Activated CD8-positive, alpha-beta T cell treated with anti-CD3 and anti-CD28 coated beads, Interleukin-2, amount 10 ng/mL, durations not matched to agents 7 days and 5 days (primary cell): ENCODE measurements at places on chromosomes 12 and 14. TPM values are rescaled to one million over a fixed set of nuclear protein-coding genes. Genes with fewer than 3 reads are reported as not detected.

DNA sequence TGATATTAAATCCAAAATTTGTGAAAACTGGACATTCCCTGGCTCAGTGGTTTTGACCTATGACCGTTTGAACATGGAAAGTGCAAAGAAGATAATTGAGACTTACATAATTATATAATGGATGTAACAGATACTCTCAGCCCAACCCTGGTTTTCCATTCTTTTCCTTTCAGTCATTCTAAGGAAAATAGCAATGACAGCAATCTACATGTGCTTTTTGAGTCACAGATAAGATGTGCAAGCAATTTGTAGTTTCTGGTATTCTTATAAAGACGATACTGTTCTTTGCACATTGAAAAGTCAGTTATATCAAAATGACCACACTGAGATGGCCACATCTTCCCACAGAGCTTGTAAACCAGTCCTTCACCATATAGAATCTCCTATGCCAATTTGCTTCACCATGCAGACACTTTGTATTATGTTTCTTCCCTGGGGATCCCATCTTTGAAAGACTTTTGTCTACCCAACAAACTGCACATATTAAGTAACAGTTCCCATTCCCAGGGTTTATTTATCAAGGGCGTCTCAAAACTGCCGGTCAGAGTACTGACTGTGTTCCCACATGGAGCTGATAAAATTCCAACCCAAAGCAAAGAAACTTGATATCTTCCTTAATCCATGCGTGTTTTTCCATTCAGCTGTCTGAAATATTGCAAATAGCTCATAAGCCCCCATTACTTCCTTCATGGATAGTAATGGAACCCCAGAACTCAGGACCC, 34.8 kb downstream of the PLXNC1 start:
- no peak for DNase-seq
- H3K36me3 ChIP-seq = peaks cover 52% of the 10 kb centered on the region
- no peak overlapping the region for H3K4me3 ChIP-seq
- H3K27ac ChIP-seq = no peak overlapping the region

DNA sequence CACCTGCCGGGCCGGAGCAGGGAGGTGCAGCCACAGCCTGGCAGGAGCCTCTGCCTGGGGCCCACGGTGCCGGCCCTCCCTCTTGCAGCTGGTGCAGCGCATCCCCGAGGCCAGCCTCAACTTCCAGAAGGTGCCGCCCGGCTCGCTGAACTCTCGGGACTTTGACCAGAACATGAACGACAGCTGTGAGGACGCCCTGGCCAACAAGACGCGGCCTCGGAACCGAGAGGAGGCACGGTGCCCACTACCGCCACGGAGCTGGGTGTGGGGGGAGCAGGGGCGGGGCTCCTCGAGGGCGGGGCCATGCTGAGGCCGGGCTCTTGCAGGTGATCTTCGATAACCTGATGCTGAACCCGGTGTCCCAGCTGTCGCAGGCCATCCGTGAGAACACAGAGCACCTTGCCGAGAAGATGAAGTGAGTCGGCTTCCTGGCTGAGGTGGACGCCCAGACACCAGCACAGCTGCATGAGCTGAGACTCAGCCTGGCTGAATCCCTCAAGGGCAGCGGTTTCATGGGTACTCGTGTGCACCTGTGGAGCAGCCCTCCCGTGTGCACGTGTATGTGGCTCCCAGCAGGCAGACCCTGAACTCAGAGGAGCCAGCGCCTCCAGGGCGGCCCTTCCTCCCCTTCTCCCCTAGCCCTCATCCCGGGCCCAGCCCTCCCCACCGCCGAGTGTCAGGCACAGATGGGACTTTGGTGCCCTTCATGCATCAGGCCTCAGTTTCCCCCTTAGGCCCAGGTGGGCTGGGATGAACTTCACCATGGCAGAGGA, 28.6 kb downstream of the CEP170B start:
- no peak overlapping the region for H3K27ac ChIP-seq
- no peaks in the 10 kb centered on the region for H3K4me1 ChIP-seq
- no peak overlapping the region for H3K4me3 ChIP-seq

DTX1 gene
- total RNA-seq = not detected

DNA sequence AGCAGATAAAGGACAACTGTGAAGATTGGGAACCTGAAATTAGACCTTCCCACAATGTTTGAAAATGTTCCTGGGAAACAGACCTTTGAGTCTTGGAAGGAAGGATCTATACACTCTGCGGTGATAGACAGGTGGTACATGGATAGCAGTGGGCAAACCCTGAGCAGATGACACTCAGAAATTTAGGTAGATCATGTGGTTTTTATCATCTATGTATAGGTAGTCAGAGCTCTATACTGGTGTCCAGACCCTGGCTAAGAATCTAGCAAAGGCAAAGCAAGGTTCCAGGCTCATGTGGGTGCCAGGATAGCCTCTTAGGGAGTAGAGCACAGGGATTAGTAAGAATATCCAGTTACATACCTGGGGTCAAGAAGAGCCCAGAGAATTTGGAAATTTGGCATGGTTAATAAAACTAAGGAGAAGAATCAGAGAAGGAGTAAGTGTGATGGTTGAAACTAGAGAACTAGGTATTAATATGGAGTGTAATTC, 331.2 kb upstream of the FBXO33 start:
- H3K4me3 ChIP-seq = peak overlapping the region; percentile 33
- DNase-seq = no peak
- no peaks in the 10 kb centered on the region for H3K36me3 ChIP-seq

GRCh38 chr12:94761559-94761958, 111.2 kb upstream of the TMCC3 start:
- H3K4me3 ChIP-seq = no peak overlapping the region
- peaks cover 9% of the 10 kb centered on the region for H3K4me1 ChIP-seq
- no peak for DNase-seq
- no peaks in the 10 kb centered on the region for H3K36me3 ChIP-seq

- DNase-seq = no peak
- H3K27ac ChIP-seq = no peak overlapping the region
- no peaks in the 10 kb centered on the region for H3K27me3 ChIP-seq
- no peak overlapping the region for H3K4me3 ChIP-seq
- H3K36me3 ChIP-seq = peaks cover 2% of the 10 kb centered on the region
- H3K4me1 ChIP-seq = no peaks in the 10 kb centered on the region
These were observed 368.0 kb downstream of the CCDC91 start for GRCh38 chr12:28558250-28558649.

DNA sequence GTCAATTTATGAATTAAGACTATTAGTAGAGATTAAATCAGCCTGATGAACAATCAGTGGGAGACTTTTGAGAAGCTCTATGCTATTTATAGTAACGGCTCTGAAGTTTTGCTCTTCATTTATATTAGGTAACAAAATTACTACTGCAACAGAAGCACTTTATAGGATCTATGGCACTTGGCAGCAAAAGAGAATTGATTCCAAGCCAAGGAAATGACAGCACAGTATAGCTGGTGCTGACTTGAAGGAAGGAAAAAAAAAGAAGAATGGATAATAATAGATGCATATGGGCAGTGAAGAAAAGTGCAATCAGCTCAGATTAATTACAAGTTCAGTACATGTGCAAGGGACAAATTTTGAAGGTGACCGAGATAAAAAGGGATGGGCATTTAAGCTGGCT, 228.2 kb upstream of the PPFIA2 start:
- peaks cover 1% of the 10 kb centered on the region for H3K4me1 ChIP-seq
- no peak overlapping the region for H3K4me3 ChIP-seq
- DNase-seq = no peak

TAS2R8 gene
- total RNA-seq = not detected

GRCh38 chr14:78725086-78725485, 554.9 kb downstream of the NRXN3 start:
- H3K4me3 ChIP-seq = no peak overlapping the region
- no peak for DNase-seq
- no peaks in the 10 kb centered on the region for H3K27me3 ChIP-seq
- H3K27ac ChIP-seq = no peak overlapping the region
- H3K36me3 ChIP-seq = no peaks in the 10 kb centered on the region
- H3K4me1 ChIP-seq = no peaks in the 10 kb centered on the region

SSTR1 gene
- total RNA-seq = not detected

- no peak overlapping the region for H3K27ac ChIP-seq
- H3K27me3 ChIP-seq = no peaks in the 10 kb centered on the region
- no peaks in the 10 kb centered on the region for H3K4me1 ChIP-seq
- no peak overlapping the region for H3K4me3 ChIP-seq
- DNase-seq = no peak
- H3K36me3 ChIP-seq = no peaks in the 10 kb centered on the region
These were observed 1218.9 kb upstream of the TMEM132C start for GRCh38 chr12:127048057-127048456.

SLC4A8 gene
- total RNA-seq = 11.4 TPM
